K562 (cell line): ENCODE measurements at places on chromosomes 13 and 19. TPM values are rescaled to one million over a fixed set of nuclear protein-coding genes. Genes with fewer than 3 reads are reported as not detected.

NBEA gene
- 0.07 and 0.16 TPM in 2 replicates for total RNA-seq

LRFN3 gene
- 0.11 and 0.31 TPM in 2 replicates for total RNA-seq

SOX1 gene
- not detected in 2 replicates for total RNA-seq

ZFP14 gene
- 0.65 and 1.2 TPM in 2 replicates for total RNA-seq

BCAM gene
- total RNA-seq, result 1.3 and 1.9 TPM in 2 replicates

SLC6A16 gene
- 0.67 and 0.95 TPM in 2 replicates for total RNA-seq

SCN1B gene
- total RNA-seq, result 1.8 TPM in 2 replicates
